ENCODE measurements at places on chromosomes 2 and 18.
A peak's percentile ranks its signal among the peaks of the same experiment; 100 is the strongest.

DNA sequence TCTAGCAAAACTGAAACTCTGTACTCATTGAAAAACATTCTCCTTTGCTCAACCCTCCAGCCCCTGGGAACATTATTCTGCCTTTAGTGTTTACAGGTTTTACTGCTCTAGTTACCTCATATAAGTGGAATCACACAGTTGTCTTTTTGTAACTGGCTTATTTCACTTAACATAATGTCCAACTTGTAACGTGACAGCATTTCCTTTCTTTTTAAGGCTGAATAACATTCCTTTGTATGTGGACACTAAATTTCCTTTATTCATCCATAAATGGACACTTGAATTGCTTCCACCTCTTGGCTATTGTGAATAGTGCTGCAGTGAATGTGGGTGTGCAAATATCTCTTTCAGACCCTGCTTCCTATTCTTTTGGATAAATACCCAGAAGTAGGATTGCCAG lies 144.9 kb downstream of the ACTR3 start:
- DNase-seq = no peak

- DNase-seq = no peak
Measured at GRCh38 chr2:84223191-84223590, 235.9 kb downstream of the SUCLG1 start.

DNA sequence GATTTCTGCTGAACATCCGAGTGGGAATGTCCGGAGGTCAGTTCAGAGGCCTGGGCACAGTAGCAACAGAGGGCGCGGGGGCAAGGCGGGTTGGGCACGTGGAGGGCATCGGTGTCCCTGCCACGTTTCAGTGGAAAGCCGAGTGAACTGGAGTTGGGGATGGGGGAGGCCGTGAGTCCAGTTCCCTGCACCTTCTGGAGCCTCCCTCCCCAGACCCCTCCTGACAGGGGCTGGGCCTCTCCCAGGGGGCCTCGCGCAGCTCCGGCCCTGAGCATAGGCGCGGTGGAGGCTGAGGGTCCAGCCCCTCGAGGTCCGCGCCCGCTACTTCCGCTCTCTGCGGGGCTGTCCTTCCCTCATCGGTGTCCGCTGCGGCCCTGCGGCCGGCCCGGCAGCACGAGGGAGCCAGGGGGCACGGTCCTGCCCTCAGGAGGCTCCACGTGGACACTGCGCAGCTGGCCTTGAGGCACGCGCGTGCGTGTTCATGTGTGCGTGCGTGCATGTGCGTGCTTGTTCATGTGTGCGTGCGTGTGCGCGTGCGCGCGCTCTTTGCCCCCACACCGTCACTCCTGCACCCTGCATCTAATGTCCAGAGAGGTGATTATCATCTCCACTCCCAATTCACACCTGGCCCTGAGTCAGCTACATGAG lies 50.2 kb downstream of the PLEKHB2 start:
- no peak for DNase-seq

GRCh38 chr2:62040926-62041325 lies 135.5 kb downstream of the COMMD1 start:
- no peak for DNase-seq

DNA sequence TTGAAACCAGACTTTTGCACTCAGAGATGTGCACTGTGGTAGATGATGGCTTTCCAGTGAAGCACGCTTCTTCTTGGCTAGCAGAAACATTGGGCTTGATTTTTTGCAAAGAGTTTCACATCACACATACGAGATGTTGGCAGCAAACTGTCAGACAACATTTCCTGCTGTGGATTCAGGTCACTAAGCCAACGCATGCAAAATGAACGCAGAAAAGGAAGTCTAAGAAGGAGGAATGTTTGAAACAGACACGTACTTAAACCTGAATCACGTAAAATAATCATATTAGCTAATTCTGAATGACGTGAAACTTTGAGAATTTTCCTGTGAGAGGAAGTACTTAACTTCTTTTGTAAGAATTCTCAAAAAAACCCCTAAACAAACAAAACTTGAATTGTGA lies 88.1 kb downstream of the EPB41L3 start:
- no peak for DNase-seq

DNA sequence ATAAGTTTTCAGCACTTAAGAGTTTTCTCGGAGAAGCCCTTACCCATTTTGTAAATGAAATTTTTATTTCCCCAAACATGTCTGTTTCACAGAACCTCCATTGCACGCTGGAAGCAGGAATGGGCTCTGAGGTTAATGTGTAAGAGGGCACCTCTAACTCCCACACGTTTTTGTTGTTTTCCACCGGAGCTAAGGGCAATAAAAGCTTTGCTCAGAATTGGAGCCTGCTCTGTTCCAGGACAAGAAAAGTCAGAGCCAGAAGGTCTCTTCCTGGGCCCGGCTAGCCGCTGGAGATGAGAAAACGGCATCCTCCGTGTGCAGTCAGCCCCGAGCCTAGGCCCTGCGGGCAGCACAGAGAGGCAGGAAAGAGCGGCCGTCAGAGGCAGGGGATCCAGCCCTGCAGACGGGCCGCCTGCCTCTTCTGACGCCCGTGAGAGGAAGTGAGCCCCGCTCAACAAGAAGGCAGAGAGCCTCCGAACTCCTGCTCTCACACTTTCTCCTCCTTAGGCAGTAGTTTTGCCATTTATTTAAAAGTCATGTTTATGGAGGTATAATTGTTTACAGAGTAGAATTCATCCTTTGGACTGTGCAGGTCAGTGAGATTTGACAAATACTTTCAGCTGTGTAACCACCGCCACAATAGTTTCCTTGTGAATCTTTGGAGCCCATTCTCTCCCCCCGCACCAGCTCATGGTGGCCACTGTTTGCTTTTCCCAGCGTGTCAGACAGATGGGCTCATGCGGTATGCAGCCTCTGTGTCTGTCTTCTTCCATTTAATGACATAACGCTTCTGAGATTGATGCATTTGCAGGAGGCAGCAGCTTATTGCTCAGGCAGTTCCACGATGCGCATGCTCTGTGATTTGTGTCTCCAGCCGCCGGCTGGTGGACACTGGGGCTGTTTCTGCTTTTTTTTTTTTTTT lies 117.3 kb downstream of the GALR1 start:
- DNase-seq = peak; percentile 78

DNA sequence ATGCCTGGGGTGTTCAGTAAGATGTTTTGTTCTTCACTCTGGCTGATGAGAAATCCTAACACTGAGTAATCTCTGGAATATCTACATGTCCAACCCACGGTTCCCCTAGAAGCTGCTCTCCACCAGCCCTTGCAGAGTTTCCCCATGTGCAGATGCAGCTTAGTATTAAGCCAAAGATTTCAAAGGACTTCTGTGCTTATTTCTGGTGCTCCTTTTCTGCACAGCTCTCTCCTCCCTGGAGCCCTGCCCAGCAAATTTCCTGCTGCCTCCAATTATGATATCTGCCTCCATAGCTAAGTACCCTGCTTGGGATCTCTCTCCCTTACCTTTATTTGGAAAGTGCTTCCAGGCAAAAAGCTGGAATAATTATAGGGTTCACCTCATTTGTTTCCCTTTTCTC lies 949.3 kb downstream of the BCL11A start:
- no peak for DNase-seq

GRCh38 chr18:7879717-7880116 lies 312.6 kb downstream of the PTPRM start:
- DNase-seq = no peak

GRCh38 chr2:15971351-15971750 lies 31.0 kb downstream of the MYCN start:
- no peak for DNase-seq

- DNase-seq = no peak
Measured at GRCh38 chr2:176814740-176815367, 397.7 kb upstream of the HNRNPA3 start.

DNA sequence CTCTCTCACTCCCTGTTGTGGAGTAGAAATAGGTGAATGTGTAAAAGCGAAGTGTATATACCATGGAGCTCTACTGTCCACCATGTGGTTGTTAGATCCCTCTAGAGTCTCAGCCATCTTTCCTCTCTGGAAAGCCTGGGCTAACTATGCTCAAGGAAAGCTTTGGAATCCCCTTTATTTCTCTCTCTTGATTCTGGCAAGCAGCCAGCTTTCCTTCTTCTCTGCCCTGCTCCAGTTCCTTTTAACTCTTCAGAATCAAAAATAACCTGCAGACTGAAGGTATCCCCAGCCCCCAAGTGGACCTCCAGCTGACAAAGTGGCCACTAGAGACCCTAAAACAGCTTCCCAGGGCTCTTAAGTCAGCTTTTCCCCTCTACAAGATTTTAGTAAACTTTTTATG lies 381.9 kb downstream of the PLCL1 start:
- no peak for DNase-seq

DNA sequence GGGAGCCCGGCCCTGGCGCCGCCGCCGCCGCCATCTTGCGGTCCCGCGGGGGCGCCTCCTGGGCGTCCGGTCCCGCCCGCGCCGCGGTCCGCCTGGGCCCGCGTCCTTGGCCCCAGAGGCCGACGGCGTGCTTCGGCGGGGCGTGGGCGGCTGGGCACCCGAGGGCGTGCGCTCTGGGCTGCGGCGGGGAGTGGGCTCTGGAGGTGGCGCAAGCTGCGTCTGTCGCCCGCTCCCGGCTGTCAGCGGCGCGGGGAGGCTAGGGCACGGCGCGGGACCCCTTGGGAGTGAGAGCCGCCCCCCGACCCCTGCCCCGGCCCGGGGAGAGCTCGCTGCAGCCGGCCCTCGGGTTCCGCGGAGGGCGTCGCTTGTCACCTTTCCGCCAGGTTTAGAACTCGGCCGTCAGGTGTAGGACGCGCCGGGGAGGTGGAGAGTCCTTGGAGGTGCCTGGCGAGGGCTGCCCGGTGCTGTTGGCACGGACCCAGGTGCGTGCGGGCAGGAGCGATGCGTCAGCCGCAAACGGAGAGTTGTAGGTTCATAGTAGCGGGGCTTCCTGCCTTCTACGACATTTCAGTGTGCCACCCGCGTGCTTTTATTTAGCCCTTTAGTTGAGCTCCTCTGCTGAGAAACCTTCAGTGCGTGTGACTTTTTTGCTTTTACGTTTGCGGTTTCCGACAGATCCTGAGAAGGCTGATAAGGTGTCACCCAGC lies 921 bp downstream of the VAPA start:
- DNase-seq = peak; percentile 89

DNA sequence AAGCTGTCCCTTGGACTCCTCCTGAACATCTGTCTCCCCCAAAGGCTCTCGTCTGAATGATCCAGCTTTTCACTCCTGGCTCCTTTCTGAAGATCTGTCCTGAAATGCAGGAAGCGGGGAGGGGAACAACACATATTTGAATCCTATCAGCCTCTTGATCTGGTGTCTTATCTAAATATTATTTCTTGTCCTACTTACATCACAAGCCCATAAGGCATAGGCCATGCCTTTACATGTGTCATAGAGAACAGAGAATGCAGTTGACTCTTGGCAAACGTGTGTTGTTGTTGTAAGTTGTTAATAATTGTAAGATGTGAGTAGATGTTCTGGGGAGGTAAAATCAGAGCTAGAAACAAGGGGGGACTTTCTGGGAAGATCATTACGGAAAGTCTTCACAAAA lies 57.4 kb downstream of the GATA6 start:
- DNase-seq = no peak

DNA sequence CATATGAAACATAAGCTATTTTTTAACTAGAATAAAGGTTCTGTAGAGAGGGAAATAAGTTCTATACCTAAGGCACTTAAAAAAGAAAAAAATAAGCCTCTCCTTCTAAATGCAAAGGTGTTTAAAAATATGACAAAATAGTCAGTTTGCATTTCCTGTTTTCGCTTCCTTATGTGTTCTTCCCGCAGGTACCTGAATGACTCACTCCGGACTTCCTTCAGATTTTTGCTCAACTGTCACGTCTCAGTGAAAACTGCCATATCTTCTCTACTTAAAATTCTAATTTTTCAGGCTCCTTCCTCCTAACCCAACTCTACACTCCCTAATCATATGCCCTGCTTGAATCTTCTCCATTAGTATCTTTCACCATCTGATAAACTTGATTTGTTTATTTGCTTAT lies 1333.1 kb downstream of the LRP1B start:
- DNase-seq = no peak

- DNase-seq = no peak
Measured at GRCh38 chr18:32918692-32919250, 145.9 kb upstream of the KLHL14 start.

- no peak for DNase-seq
Measured at GRCh38 chr2:220209751-220210150, 582.3 kb downstream of the SLC4A3 start.

DNA sequence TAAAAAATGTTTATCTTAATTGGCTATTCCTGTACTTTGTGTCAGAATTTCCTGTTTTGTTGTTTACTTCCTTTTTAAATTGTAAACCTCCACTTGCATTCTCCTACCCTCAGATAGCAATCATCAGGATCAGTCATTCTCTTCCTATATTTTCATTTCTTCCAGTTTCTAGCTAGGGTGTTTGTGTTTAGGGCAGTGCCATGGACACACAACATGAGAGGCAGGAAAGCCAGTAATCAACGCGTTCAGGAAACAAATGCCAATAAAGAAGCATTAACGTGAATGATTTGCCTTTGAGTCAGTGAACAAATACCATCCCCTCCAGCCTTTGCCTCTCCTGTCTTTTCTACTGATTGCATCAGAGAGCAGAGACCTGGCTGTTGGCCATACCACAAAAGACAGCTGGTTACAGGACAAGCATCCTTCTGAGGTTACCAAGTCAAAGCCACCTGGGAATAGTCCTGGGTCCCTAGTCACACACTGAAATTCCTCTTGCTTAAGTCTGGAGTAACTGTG lies 56.7 kb upstream of the FHL2 start:
- peak; percentile 65 for DNase-seq

DNA sequence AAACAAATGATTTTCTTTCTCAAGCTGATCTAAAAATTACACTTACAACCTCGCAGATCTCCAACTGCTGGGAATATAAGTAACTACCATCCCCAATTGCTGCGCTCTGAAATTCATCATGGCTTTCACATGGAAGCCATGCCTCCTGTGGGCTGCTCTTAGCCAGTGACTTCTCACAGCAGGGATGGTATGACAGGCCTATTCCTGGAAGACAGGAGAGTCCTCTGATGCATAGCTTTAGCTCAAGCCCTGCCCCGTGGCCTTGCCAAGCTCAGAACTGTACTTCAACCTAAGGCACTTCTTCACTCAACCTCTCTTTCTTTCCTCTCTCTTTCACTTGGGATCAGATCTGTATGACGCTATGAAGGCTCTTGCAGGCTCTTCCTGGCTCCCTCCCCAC lies 12.6 kb upstream of the ELAC1 start:
- DNase-seq = no peak

DNA sequence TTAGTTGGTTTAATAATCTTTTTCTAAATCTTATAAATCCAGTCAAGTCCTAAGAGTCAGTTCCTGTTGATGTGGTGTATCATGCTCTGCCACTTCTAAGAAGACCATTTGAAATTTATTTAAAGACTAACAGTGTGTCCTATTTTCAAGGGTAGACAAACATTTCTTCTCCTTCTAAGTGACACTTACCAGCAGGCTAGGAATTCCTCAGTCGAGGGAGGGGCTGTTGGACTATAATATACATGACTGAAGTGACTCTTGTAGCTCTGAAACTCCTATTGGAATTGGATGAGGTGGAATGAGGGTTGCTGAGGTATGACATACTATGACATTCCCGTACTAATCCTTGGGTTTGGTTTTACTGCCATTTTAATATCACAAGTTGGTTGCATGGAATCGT lies 30.6 kb downstream of the ITGB6 start:
- no peak for DNase-seq
